Ovary (tissue), 10 donors: ENCODE measurements at places on chromosomes 1 and 21. TPM values are rescaled to one million over a fixed set of nuclear protein-coding genes. Genes with fewer than 3 reads are reported as not detected.

Gene UFC1
- total RNA-seq = 93.1 TPM

Gene TMEM51
- 23.0 TPM for total RNA-seq

Gene COL11A1
- total RNA-seq = 0.28 TPM

DNA sequence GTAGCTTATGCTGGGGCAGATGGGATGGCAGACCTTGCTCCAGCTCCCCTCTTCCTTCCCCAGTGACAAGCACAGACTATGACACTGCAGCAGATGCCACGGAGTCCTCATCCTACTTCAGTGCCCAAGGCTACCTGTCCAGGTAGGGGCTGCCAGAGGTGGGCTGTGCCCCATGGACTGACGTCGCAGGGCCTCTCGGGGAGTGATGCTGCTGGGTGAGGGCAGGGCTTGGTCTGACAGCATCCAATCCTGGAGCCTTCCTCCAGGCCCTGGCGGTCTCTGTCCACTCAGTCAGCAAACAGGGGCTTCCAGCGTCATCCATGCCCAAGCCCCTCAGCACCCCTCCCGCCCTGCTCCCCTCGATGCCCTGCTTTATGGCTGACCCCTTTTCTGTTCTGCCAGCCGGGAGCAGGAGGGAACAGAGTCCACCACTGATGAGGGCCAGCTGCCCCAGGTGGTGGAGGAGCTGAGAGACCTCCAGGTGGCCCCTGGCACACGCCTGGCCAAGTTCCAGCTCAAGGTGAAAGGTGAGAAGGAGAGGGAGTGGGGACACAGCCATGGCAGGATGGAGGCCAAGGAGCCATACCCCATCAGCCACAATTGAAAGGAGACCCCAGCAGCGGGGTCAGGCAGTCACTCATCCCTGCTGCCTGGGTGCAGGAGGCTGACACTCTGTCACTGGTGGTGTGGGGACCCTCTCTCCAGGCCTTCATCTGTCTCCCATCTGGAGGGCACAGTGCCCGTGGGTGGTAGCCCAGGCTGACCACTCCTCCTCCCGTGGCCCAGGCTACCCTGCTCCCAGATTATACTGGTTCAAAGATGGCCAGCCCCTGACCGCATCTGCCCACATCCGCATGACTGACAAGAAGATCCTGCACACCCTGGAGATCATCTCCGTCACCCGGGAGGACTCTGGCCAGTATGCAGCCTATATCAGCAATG is 73.6 kb downstream of the TRIM11 start:
- no peak overlapping the region for H3K27ac ChIP-seq
- DNase-seq = peak; percentile 5
- no peaks in the 10 kb centered on the region for H3K4me1 ChIP-seq
- H3K4me3 ChIP-seq = no peak overlapping the region

GRCh38 chr1:14366091-14367018 is 232.1 kb upstream of the KAZN start:
- no peak overlapping the region for H3K27ac ChIP-seq
- no peaks in the 10 kb centered on the region for H3K36me3 ChIP-seq
- H3K4me3 ChIP-seq = no peak overlapping the region
- H3K27me3 ChIP-seq = no peaks in the 10 kb centered on the region

DNA sequence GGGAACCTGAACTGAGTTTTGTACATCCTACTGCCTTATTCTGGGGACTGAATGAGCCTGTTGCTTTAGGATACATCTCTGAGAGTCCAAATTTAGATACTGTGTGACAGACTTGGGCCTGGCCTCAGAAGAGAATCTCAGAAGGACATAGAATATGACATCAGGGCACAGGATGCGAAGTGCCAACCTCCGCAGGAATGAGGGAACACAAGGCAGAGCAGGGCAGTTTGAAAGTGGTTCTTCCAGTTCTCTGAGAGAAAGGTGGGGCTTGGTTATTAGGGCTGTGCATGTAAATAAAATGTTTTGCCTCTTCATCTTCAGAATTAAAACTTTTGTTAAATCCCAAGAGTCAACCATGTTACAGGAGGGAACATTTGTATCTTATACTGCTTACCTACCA is 23.1 kb downstream of the TRAF5 start:
- peaks cover 1% of the 10 kb centered on the region for H3K4me1 ChIP-seq
- no peaks in the 10 kb centered on the region for H3K36me3 ChIP-seq
- H3K27ac ChIP-seq = no peak overlapping the region
- DNase-seq = no peak

- no peak overlapping the region for H3K4me3 ChIP-seq
- no peaks in the 10 kb centered on the region for H3K27me3 ChIP-seq
- no peaks in the 10 kb centered on the region for H3K36me3 ChIP-seq
- peaks cover 25% of the 10 kb centered on the region for H3K4me1 ChIP-seq
- DNase-seq = no peak
Measured at GRCh38 chr1:180168786-180169639, 14.3 kb downstream of the QSOX1 start.
